ENCODE measurements at places on chromosomes 3 and 15.

- no peak for DNase-seq
Observed at GRCh38 chr3:171284308-171285075, 175.7 kb downstream of the TNIK start.

DNA sequence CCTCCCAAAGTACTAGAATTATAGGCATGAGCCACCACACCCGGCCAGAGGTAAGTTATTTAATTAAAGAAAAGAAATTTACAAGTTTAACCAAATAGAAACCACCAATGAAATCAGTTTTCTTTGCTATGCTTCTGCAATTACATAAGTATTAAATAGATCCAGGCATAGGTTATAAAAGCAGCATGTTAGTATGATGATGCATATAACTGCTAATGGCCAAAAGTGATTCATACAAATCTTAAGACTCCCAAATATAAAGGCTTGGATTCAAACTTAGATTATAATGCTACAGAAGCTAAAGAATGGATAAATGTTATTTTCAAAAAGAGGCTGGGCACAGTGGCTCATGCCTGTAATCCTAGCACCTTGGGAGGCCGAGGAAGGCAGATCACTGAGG is 32.8 kb upstream of the HDC start:
- no peak for DNase-seq

DNA sequence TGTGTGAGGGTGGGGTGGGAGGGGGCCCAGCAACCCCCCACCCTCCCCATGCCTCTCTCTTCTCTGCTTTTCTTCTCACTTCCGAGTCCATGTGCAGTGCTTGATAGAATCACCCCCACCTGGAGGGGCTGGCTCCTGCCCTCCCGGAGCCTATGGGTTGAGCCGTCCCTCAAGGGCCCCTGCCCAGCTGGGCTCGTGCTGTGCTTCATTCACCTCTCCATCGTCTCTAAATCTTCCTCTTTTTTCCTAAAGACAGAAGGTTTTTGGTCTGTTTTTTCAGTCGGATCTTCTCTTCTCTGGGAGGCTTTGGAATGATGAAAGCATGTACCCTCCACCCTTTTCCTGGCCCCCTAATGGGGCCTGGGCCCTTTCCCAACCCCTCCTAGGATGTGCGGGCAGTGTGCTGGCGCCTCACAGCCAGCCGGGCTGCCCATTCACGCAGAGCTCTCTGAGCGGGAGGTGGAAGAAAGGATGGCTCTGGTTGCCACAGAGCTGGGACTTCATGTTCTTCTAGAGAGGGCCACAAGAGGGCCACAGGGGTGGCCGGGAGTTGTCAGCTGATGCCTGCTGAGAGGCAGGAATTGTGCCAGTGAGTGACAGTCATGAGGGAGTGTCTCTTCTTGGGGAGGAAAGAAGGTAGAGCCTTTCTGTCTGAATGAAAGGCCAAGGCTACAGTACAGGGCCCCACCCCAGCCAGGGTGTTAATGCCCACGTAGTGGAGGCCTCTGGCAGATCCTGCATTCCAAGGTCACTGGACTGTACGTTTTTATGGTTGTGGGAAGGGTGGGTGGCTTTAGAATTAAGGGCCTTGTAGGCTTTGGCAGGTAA is 8.1 kb downstream of the FAM131A start:
- DNase-seq = peak; percentile 92

DNA sequence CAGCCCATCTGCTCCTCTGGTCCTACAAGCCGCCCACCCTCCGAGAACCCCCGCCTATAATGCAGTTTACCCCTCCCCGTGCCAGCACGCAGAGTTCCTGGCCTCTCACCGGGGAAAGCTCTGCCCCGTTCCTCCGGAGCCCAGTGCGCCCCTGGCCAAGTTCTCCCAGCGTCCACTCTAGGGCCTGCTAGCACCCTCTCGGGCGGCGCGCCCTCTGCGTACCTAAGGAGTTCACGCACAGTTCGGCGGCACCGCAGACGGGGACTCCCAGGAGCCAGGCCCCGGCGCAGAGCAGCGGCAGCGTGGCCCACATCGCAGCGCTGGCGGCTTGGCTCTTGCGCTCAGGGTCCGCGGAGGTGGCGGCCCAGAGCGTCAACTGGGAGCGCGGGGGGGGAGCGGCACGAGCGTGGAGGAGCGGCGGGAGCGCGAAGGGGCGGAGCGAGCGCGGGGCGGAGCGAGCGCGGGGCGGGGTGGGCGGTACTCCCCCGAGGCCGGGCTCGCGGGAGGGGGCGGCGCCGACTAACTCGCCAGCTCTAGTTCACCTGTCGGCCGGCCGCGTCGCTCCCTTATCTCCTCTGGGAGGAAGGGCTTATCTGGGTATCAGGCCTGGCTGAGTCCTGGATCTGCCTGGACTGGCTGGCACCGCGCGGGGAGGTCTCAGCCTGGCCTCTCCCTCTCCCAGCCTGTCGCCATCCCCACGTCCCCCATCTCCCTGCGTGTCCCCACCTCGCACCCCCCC is at the start of gene CTSH:
TSS of gene CTSH (minus strand) at position 378 of the 739 bp plus-strand sequence. CDS start at position 313, 65 bp downstream.
- peak; percentile 67 for DNase-seq

DNA sequence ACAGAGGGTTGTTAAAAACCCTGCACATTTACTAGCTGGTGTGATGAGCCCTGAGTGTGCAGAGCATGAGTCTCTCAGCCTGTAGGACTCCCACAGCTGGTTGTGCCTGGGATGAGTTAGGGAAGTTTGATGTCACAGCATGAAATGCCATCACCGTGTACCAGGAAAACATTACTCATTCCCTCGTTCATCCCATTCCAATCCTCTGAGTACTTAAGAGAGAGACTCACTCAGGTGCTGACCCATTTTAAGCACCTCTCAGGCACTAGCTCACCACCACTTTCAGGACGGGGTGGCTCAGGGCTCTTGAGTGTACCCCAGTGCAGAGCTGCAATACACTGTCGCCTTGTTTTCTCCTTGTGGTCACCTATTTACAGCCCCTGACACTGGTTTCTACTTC is 18.7 kb downstream of the MGLL start:
- DNase-seq = no peak

- no peak for DNase-seq
Observed at GRCh38 chr15:89142423-89142822, 54.2 kb downstream of the ABHD2 start.

- no peak for DNase-seq
Observed at GRCh38 chr3:140258222-140258724, 323.3 kb downstream of the CLSTN2 start.

- peak; percentile 9 for DNase-seq
Observed at GRCh38 chr3:42014458-42014920, 52.6 kb upstream of the ULK4 start.

- DNase-seq = no peak
Observed at GRCh38 chr3:156433910-156434309, 121.0 kb downstream of the SSR3 start.

GRCh38 chr15:67340630-67341029 is 86.0 kb downstream of the IQCH start:
- no peak for DNase-seq

- DNase-seq = no peak
Observed at GRCh38 chr15:52217186-52217585, 26.0 kb upstream of the GNB5 start.

GRCh38 chr3:10249833-10250232 is 1.6 kb downstream of the TATDN2 start:
- DNase-seq = no peak

GRCh38 chr3:182007441-182007840 is 295.7 kb downstream of the SOX2 start:
- no peak for DNase-seq

Data from midbrain (tissue), 1 donor.